ENCODE measurements at places on chromosomes 6 and 20. TPM values are rescaled to one million over a fixed set of nuclear protein-coding genes. Genes with fewer than 3 reads are reported as not detected.

The TRIM31 gene
- 0.09 TPM for total RNA-seq

GRCh38 chr6:163539101-163539762, 124.7 kb downstream of the QKI start:
- DNase-seq = no peak

DNA sequence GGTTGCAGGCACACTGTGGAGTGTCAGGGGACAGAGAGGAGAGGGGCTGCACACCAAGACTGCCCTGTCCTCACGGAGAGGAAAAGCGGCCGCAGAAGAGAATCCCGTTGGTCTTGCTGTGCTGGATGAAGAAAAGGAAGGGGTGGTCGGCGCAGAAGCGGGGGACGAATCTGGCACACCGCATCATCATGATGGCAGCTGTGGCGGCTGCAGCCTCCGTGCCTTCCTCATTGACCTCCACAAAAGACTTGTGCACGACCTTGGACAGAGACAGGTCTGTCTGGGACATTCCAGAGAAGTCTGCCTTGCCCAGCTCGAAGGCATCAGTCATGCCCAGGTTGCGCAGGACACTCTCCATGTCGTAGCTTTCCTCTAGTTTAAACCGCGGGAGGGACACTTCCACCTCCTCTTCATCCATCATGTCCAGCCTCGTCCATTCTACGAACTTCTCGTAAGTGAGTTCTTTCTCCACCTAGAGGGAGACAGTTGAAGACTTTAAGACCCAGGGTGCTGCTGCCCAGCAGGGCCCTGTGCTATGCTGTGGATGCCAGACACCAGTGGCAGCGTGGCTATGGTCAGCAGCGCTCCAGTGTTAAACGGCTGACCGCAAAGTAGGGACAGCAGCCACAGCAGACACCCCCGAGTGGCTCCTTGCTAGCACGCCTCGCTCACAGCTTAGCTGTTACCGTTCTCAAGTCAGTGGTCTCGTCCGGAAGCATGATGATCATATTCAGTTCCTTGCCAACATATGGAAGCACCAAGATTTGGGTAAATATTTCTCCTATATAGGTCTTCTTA, 22.9 kb downstream of the SERPINB6 start:
- no peak for DNase-seq

The RAMACL gene
- 0.14 TPM for total RNA-seq

DNA sequence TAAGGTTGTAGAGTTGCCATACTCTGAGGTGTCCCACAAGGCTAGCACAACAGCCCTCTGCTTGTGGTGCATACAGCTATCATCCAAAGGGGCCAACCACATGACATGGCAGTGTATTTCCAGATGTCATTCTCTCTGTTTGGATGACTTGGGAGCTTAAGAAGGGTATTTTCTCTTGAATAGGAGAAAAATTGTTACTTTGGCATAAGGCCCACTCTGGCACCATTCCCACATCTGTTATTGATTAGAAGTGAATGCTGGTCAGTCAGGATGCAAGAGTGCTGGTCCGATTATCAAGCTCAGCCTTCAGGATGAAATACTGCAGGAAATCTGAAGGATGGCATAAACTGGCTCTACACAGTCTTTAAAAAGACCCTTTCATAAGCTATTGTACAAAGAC, 83.6 kb upstream of the C20orf144 start:
- DNase-seq = no peak

DNA sequence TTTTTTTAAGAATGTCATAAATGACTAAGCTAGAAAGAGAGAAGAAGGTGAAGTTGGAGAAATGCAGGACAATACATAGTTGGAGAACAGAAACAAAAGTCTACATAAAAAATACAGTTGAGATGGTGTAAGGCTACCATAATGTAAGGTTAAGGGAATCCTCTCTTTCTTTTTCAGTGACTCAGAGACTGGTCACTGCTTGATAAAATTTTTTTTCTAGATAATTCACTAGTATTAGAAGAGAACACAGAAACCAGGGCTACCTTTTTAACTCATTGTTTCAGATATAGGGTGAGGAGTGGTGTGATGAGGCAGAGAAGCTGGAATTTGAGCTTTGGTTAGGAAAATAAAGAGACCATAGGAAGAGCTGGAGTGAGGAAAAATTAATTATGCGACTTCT, 18.2 kb upstream of the EDN1 start:
- no peak for DNase-seq

The ENPP3 gene
- 1.4 TPM for total RNA-seq

- no peak for DNase-seq
These were observed 47.9 kb downstream of the FOXO3 start for GRCh38 chr6:108608453-108609275.

DNA sequence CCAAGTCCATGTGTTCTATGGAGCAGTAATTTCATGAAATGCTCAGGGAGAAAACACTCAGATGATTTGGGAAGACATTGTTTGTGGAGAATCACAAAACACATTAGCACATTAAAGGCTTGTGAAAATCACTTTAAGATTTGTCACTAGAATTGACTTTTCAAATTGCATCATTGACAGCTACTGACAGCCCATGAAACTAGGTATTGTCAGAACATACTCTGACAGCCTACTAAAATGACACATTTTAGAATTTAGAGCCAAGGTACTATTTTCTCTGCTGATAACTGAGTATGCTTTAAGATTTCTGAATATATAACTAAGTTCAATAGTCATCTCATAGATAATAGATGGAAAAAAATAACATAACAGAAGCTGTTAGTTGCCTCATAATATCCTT, 67.4 kb upstream of the FOXC1 start:
- DNase-seq = no peak

DNA sequence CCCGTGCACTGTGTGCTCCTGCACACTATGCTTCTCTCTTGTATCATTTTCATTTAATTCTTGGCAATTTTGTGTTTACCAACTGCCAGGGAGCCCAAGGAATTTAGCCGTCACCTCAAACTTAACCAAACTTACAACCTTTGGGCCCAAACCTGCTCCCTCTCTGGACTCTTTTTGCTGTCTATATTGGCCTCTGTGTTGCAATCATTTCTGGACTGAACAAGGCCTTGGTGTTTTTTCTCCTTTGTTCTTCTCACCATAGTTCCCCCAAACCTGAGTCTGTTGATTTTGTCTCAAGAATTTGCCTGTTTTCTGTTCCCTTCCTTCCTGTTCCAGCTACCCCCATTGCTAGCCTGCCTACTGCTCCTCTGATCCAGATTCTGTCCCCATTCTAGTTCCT, 19.2 kb downstream of the DCBLD1 start:
- DNase-seq = no peak

GRCh38 chr6:4910037-4910760, 93.6 kb downstream of the RPP40 start:
- no peak for DNase-seq

The HRH3 gene
- total RNA-seq = not detected

- DNase-seq = no peak
These were observed 213.9 kb upstream of the SULF2 start for GRCh38 chr20:47999166-47999565.

- no peak for DNase-seq
These were observed 113.8 kb downstream of the CEBPB start for GRCh38 chr20:50304501-50304856.

DNA sequence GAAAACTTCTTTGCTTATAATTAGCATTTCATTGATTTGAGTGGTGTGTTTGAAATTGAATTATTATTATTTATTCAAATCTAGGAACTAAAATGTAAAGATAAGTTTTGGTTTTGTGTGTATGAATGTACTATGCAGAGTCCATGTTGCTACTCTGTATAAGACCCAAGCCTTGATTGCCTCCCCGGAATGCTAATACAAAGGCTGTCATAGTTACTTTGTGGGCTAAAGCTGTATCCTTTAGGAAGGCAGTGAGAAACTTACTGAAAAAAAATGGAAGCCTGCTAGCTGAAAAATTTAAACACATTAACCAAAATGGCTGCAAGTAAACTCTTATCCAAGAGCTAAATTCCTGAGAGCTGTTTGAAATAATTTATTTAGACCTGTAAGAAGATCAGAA, 213.3 kb downstream of the ZFAND3 start:
- no peak for DNase-seq

The RIPPLY2 gene
- not detected for total RNA-seq

GRCh38 chr6:134932535-134933470, 17.1 kb downstream of the ALDH8A1 start:
- DNase-seq = no peak

GRCh38 chr6:11785415-11785773, 6.8 kb upstream of the ADTRP start:
- peak; percentile 73 for DNase-seq

Data from activated CD4-positive, alpha-beta T cell treated with anti-CD3 and anti-CD28 coated beads, Interleukin-2, amount 10 ng/mL, durations not matched to agents 24 days and 14 days (primary cell).